ENCODE measurements at places on chromosomes 16 and 17.

GRCh38 chr16:1696863-1697262 lies 9.1 kb upstream of the MAPK8IP3 start:
- DNase-seq, result no peak

DNA sequence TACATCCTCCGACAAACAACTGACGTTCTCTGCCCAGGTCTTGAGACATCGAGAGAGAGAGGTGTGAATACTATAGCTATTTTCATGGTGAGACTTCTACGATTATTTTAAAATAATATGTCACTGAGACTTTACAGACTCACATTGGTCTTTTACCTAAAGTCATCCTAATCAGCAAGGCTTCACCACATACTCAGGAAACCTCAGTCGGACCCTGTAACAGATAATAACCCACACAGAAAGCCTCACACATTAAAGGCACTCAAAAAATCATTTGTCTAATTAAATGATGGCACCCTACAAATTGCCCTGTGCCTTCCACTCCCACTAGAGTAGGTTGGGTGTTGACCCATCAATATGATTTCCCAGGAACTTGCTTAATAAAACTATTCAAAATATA lies 19.8 kb upstream of the SLC39A11 start:
- no peak for DNase-seq

DNA sequence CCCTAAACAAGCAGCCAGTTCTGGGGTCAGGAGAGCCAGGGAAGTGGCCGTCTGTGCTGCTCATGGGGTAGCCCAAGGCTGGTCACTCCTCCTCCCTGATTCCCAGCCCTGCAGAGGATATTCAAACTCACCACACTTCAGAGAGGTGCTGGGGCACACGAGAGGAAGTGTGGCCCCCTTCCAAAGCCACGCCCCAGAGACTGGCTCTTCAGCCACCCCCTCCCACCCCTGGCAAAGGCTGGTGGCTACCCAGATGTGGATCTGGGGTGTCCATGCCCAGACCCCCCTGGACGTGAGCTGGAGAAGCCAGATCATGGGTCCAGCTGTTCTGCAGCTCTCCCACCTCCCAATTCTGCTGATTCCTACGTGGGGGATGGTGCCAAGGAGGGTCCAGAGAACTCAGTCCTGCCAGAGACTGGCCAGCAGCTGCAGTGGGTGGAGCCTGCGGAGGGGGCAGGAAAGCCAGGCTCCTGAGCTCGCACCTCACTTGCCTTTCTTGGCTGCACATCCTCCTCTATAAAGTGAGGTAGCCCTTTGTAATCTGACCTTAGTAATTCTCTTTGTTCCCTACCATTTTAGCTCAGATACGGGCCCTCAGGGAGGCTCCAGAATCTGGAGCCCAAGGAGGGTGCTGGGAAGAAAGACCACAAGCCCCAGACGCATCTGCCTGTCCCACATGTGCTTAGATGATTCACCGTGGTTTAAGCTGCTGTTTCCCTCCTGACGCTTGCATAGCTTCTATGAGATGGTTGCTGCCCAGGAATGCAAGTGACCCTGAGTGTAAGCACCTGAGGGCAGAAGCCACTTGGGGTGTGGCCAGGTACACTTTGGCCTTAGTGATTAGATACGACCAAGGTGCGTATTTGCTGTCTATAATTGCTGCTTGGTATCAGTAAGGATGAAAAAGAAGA lies 15.3 kb downstream of the SDK2 start:
- no peak for DNase-seq

GRCh38 chr16:71807905-71808592 lies 585 bp downstream of the AP1G1 start:
- peak; percentile 11 for DNase-seq

GRCh38 chr16:86772671-86773353 lies 194.5 kb downstream of the FOXL1 start:
- no peak for DNase-seq

- no peak for DNase-seq
These were observed 21.1 kb downstream of the COX11 start for GRCh38 chr17:54947396-54947795.

DNA sequence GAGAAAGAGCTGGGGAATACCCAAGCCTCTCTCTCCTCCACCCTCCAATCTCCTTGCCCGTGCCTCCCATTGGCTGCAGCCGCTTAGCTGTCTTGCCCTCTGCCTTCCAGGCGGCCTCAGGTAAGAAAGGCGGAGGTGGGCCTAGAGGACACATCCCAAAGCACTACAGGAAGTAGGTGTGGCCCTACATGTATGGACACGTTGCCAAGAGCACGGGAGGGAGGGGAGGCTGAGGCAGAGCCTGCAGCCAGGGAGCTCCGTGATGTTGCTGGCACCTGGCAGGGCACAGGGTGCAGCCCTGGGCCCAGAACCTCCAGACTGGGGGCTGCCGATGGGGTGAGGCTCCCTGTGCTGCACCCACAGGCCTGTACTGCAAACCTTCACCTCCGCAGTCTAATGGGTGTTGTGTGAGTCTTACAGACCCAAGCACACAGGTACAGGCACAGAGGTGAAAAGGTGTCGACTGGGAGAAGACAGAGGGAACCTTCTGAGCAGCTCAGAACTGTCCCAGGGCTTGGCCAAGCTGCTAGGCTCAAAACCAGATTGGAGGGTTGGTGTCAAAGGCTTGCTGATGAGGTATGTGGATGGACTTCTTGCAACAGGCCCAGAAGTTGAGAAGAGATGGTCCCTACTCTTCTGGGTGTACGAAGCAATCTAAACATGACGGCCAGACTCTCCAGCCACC lies 23.5 kb upstream of the FOXK2 start:
- no peak for DNase-seq

DNA sequence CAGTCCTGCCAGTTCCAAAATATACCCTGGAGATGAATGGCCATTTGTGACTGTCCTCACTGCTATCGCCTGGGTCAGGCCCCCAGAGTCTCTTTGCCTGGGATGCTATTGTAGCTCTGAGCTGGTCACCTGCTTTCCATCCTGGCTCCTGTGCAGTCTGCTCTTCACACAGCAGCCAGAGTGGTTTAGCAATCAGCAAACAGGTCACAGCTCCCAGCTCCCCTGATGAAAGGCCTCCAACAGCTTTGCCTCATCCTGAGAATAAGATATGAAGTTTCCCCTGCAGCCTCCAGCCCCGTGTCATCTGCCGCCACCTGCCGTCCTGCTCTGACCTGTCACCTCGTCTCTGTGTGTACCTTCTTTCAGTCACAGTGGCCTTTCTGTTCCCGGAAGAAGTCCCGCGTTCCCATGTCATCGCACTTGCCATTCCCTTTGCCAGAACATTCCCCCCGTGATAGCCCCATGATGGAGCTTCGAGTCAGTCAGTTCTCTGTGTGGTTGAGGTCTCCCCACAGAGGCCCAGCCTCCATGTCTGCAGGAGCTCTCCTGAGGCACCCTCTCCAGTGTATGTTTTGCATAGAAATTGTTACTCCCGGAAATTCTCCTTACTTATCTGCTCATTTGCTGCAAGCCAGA lies 281.5 kb downstream of the SNX29 start:
- DNase-seq, result no peak

GRCh38 chr16:89431158-89431584 lies 59.2 kb downstream of the ANKRD11 start:
- DNase-seq, result no peak

- no peak for DNase-seq
These were observed 199.0 kb downstream of the ENGASE start for GRCh38 chr17:79273660-79274059.

GRCh38 chr16:86984991-86985647 lies 332.1 kb downstream of the C16orf95 start:
- no peak for DNase-seq

DNA sequence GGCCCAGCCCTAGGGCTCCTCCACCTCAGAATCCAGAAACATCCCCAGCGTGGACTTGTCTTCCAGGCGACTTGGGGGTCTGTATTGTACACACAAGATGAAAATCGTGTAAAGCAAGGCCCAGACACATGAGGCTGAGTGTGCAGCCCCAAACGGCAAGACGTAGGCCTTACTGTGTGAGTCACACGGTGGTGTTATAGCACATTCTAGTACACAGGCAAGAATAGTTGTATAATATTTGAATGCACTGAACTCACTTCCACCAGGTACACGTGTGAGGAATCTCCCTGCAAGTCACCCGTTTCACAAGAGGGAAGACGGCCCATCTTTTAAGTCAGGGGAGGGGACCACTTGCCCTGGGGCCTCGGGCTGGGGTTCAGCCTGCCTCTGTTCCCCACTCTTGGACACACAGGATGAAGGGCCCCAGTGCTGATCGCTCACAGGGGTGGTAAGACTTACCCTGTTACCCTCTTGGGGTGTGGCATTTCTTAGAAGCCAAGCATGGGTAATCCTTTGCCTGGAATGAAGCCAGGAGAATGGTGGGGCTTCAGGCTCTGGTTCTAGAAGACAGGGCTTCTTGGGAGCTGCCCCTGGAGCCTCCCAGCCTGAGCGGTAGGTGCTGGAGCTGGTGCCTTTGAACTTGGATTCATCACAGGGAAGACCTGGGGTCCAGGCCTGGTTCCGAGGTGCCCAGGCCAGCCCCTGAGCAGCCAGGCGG lies 71.3 kb downstream of the SREBF1 start:
- no peak for DNase-seq

GRCh38 chr16:84599521-84600202 lies 18.2 kb downstream of the COTL1 start:
- DNase-seq, result peak; percentile 96

DNA sequence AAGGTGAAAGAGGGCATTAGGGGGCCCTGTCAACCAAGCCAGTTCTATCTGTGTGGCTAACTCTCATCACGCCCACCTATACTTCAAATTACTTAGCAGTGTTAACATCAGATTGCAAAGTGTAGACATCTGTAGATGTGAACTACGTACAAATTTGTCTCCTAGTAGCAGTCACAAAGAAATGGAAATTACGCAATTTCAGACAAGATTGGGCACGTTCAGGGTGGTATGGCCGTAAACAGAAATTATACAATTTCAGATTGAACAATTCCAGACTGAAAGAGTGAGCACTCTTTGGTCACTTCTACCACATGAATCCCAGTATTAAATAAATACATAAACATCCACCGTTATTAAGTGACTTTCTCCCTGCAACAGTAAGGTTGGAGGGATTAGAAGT lies 592.7 kb upstream of the PSMD7 start:
- no peak for DNase-seq

DNA sequence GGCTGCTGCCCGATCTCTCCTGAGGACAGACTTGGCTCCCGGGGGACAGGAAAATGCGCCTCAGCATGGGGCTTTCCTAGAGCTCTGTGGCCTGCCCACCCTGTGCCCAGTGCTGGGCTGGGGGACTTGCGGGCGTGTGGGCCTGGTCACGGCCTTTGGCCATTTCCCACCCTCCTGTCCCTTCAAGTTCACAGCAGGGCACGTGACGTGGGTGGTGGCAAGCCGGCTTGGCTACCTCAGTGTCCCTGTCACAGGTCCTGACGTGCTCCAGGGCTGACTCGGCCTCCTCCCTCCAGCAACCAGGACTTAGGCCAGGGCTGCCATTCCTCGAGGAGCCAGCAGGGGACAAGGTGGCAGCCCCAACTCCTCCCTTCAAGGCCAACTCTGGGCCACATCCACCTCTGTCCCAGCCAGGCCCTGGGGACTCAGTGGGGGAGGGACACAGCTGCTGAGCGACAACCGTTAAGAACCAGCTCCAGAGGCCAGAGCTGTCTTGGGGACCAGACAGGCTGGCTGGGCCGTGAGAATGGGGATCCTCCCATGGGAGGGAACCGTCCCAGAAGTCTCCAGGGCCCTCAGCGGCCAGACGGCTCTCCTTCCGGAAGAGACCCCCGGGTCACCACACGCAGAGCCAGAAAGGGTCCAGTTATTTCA lies 981 bp upstream of the UNC13D start:
- peak; percentile 98 for DNase-seq

GRCh38 chr16:29898135-29898803 lies 1.1 kb downstream of the SEZ6L2 start:
- DNase-seq, result no peak

GRCh38 chr17:27545562-27546229 lies 85.3 kb upstream of the LGALS9 start:
- no peak for DNase-seq

DNA sequence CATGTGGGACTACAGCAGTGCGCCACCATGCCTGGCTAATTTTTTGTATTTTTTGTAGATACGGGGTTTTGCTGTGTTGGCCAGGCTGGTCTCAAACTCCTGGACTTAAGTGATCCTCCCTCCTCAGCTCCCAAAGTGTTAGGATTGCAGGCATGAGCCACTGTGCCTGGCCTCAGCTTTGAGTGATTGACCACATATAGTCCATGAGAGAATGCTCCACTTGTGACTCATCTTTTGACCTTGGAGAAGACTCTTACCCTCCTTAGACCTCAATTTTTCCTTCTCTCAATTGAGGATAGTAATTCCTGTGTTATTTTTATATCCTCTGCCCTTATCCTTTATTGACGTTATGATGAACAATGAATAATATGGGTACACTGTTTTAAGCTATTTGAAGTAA lies 30.9 kb upstream of the DUSP14 start:
- no peak for DNase-seq

- no peak for DNase-seq
These were observed 25.9 kb upstream of the NKD1 start for GRCh38 chr16:50522324-50522723.

DNA sequence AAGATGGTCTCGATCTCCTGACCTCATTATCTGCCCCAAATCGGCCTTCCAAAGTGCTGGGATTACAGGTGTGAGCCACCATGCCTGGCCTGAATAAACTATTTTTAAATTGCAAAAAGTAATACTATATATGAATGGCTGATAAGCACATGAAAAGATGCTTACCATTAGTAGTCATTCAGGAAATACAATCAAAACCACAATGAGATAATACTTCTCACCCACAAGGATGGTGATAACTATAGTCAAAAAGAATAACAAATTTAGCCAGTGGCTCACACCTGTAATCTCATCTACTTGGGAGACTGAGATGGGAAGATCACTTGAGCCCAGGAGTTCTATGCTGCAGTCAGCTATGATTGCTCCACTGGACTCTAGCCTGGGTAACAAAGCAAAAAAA lies 2.4 kb upstream of the TACO1 start:
- DNase-seq, result no peak

DNA sequence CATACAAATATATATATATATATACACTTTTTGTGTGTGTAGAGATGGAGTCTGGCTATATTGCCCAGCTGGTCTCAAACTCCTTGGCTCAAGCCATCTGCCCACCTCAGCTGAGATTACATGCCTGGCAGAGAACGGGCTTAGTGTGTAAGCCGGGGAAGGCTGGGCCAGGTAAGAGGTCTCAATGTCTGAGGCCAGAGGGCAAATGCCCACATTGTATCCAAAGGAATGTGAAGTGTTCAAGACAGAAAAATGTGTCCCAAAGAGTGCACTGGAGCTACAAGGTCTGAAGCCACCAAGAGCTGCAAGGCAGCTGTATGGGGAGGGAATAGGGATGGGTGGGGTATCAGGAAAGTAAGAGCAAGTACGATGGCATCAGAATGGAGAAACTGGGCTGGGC lies 8.8 kb downstream of the CD2BP2 start:
- DNase-seq, result no peak

GRCh38 chr17:1179818-1180742 lies at the start of gene ABR:
Gene ABR (minus strand): TSS chr17:1179981. CDS start chr17:1179727, 254 bp downstream.
- DNase-seq, result no peak

DNA sequence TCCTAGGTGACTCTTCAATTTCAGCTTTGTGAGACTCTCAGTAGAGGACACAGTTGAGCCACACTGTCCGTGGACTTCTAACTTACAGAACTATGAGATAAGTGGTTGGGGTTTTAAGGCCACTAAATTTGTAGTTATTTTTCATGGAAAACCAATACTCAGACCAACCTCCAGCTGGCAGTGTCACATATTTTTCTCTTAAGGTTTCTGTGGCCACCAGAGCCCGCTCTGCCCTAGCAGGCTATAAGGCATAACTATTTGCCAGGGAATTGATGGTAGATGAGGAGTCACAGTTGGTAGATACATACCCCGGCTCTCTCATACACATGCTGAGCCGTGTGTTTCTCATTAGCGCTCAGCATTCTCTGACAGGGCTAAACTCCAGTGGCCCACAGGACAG lies 336.8 kb upstream of the MON1B start:
- no peak for DNase-seq
